Kidney epithelial cell (primary cell): ENCODE measurements at places on chromosomes 11 and 22. TPM values are rescaled to one million over a fixed set of nuclear protein-coding genes. Genes with fewer than 3 reads are reported as not detected.

DNA sequence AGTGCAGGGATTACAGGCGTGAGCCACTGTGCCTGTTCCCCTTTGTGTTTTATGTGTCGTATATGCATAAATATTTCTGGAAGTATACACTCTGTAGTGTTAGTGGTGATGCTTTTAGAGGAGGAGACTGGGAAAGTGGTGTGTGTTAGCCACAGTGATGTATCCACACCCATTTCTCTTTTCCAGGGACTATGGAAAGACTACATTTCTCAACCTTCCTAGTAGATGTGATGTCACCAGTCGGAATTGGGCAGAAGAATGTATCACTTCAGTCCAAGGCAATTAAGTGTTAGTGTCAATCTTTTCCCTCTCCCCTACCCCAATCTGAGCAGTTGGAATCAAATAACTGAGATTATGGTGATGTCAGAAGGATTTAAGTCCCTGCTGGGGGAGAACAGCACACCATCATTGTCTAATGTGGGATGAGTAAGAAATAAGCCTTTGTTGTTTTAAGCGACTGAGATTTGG, 5.8 kb upstream of the ATG16L2 start:
- DNase-seq = no peak

DNA sequence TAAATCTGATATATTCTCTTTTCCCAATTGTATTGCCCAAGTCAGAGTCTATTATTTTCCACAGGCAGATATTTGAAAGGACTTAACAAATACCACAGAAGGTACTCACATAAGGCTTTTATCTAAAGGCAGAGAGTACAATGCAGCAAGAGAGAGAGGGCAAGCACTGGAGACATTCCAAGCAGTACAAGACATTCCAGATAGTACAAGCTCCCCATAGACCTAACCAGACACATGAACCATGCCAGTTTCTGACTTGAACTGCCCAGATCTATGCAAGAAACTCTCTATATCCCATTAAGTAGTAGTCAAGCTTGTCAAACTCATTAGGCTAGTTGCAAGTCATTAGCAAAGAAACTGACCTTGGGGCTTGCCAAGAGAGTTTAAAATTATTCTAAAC, 11.2 kb upstream of the MS4A6E start:
- no peak for DNase-seq

DNA sequence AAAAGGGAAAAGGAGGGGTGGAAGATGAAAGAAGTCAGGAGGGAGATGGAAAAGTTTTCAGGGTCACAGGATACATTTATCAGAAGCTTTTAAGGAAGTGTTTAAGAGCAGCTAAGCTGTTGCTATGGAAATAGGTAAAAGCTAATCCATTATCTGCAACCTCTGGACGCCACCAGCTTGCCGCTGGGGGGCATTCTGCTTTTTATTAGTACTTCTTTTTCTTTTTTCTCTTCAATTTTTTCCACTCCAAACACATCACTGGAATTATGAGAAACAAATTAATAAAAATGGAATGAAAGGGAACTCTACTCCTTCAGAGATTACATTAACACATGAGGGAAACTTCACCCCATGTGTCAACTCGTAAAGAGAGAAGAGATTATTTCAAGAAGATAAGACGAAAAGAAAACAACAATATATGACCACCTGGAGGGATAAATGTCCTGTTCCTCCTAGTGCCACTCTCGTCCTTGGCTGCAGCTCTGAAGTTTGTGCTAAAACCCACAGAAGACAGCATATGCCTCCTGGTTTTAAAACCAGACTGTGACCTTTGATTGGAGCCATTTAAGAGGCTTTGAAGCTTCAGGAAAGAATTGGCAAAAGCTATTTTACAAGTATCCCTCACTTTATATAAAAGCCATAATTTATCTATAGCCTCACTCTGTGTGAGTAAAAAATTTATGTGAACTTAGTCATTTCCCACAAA, 972.8 kb downstream of the OPCML start:
- no peak for DNase-seq

GRCh38 chr22:22397292-22397870, 111.2 kb downstream of the ZNF280B start:
- peak; percentile 18 for DNase-seq

DNA sequence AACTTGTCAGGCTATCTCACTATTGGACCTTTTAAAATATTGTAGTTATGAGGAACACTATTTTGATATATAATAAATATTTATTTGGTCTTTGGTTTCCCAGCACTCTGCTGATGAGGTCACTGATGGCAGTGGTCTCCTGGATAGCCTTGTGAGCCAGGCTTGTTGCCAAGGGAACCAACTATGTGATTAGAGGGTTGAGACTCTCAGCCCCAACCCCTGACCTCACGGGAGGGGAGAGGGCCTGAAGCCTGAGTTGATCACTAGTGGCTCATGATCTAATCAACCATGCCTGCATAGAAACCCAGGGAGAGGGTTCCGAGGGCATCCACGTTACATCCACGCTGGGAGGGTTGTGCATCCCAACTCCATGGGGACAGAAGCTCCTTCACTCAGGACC, 10.8 kb downstream of the PANX1 start:
- DNase-seq = no peak

GRCh38 chr11:128341280-128342248, 245.8 kb downstream of the ETS1 start:
- DNase-seq = no peak

DNA sequence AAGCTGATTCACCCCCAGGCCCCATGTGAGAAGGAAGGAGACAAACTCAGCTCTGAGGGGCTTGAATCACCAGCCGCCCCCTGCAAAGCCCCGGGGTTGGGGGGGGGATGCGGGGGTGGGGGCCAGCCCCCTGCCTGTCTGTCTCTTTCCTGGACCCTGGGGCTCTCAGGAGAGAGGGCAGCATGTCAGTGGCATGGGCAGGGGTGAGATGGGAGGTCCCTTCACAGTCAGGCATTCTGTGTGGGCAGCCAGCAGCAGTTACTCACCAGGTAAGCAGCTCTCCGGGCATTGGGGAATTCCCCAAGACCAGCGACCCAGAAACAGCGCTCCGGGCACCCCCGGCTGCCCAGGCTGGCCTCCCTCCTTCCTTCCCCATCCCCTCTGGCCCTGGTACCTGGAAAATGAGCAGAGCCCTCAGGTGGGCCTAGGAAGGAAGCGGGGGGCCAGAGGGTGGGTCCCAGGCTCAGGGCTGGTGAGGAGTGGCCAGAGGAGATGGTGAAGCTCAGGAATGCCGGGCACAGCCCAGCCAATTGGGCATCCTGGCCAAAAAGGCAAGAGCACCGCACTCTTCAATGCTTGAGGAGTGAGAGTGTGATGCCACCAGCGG, 4.2 kb upstream of the LIF start:
- DNase-seq = peak; percentile 92

GRCh38 chr22:32204040-32204855, 625 bp downstream of the RFPL2 start:
- no peak for DNase-seq

GRCh38 chr11:123416566-123416965, 13.5 kb upstream of the GRAMD1B start:
- DNase-seq = no peak

DNA sequence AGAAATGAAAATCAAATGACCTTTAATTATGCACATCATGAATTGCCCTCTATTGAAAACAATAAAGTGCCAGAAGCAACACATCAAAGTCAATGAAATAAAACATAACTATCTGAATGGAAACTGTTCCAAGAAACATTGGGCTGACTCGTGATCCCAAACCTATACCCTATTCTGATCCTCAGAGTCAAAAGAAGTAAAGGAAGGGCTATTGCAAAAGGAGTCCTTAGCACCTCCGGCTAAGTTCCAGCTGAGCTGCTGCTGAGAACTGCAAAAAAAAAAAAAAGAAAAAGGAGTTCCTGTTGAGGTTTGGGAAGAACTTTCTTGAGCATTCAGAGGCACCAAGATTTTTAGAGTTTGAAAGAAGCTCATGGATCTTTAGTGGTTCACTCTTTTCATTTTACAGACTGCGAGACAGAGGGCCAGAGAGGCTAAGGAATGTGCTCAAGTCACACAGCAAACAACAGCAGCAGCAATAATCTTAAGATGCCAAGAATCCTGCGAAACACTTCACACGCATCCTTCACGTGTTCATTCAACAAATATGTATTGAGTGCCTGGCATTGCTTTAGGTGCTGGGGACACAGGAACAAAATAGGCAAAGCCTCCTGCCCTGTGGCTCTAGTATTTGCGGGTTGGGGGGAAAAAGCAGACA, 841 bp upstream of the TMPRSS13 start:
- DNase-seq = no peak

DNA sequence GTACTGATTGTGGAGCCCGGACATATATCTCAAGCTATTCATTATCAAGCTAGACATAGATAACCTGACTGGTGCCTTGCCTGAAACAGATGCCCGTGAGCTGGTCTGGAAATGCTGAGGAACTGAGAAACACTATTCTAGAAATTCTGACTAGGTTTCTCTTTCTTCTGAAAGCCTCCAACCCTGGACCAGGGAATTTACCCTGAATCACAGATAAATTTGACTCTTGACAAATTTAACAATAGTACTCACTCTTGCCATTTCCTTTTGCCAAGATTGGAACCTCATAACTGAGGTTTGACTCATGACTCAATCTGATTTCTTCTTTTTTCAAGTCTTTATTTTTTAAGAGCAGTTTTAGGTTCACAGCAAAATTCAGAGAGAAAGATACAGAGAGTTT, 189.6 kb upstream of the SYN3 start:
- DNase-seq = no peak

- DNase-seq = no peak
Measured at GRCh38 chr11:131488238-131488637, 117.8 kb downstream of the NTM start.

- no peak for DNase-seq
Measured at GRCh38 chr22:24107661-24108060, 73.6 kb upstream of the SUSD2 start.

DNA sequence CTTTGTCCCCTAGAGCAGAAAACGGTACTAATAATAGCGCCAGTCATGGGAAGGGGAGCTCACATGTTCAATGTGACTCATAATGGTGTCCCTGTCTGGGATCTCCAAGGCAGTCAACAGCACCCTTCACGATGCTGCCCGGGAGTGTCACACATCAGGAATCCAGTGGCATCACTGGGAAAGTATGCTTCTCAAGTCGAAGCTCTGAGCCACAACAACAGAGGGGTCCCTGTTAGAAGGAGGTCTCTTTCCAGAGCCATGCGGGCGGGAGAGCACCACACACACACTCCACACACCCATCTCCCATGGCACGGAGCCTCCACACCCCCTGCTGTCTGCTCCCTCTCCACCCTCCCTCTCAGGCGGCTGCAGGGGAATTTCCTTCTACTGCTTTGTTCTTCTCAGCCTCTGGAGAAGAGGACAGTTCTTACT, 119.7 kb downstream of the ETS1 start:
- DNase-seq = peak; percentile 100

- no peak for DNase-seq
Measured at GRCh38 chr11:13009921-13010748, 1.0 kb downstream of the RASSF10 start.

- no peak for DNase-seq
Measured at GRCh38 chr11:92137747-92138146, 86.9 kb upstream of the FAT3 start.

GRCh38 chr11:121024989-121025388, 1.1 kb downstream of the TBCEL start:
- DNase-seq = no peak

- no peak for DNase-seq
Measured at GRCh38 chr11:19187833-19188258, 13.9 kb downstream of the CSRP3 start.

GRCh38 chr11:91305402-91305801, 919.2 kb upstream of the FAT3 start:
- DNase-seq = no peak

Gene MUC5AC
- total RNA-seq = not detected in 2 replicates

Gene ELMOD1
- total RNA-seq = 0.07 and 0.21 TPM in 2 replicates

Gene CD3D
- not detected in 2 replicates for total RNA-seq

Gene CHADL
- total RNA-seq = 1.6 and 1.8 TPM in 2 replicates

Gene SLC22A8
- not detected in 2 replicates for total RNA-seq

Gene CCDC89
- 2.0 and 2.2 TPM in 2 replicates for total RNA-seq
